Natural killer cell treated with Interleukin-12 subunit alpha and Interleukin-12 subunit beta and Interleukin-15 and Interleukin-18, amount 100 ng/mL, for 72 hours (primary cell): ENCODE measurements at places on chromosomes 5 and 9.

DNA sequence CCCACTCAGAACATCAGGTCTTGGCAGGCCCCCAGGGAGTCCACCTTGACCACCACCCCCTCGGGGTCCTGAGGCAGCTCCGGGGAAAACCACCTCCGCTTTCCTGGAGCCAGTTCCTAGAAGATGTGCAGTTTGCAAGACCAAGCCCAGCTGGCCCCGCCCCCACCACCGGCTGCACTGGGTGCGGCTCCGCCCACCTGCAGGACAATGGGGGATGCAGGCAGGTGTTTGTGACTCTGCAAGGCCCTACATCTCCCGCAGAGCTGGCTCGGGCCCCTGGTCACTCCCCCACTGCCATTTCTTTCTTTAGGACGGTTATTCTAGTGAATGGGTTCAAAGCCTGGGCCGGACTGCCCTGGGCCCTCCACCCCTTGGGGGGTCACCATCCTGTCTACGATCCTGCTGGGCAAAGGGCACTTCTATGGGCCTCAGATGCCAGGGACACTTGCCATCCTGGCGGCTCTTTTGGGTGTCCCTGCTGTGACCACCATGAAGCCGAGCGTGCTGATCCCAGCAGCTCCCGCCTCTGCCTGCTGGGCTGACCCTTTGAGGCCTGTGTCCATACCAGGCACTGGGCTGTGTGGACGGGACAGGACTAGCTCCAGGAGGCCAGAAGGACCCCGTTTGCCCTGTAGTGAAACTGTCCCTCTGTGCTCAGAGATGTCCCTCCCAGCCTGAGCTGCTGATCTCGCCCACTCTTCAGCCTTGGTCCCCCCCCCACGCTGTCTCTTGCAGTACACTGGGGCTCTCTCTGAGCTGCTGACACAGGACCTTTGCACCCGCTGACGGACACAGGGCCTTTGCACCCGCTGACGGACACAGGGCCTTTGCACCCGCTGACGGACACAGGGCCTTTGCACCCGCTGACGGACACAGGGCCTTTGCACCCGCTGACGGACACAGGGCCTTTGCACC is 5.9 kb upstream of the NACC2 start:
- DNase-seq: no peak

DNA sequence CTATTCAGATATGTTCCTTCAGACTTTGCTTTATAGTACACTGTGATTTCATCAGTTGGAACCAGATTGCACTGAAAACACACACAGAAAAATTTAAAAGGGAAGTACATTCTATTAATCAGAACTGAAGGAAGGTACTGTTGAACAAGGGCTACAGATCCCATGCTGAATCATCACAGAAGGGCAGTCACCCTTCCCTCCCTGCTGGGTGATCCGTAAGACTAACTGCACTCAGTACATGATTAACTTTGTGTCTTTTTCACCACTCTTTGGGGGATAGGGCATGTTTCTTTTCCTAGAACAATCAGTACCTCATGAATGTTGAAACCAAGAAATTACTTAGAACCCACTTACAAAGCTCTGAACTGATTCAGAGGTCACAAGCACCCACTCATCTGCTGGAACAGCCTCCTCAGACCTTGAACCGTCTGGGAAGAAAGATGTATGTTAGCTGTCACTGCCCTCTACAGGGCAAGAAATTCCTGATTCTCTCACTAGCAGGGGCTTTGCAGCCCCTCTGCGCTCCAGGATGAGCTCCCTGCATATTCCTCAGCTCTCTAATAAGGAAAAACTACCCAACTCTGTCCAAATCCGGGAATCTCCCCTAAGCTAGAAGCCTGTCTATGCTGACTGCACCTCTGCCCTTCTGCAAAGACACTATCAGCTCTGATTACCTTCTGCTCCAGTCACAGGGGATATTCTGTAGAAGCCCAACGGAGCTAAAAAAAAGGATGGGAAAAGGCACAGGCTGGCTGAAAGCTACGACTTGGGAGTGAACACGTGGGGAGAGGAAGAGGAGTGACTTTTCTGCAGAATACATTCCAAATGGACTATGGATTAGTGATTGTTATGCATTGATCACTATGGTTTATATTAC is 51.0 kb downstream of the IARS1 start:
- DNase-seq: no peak

GRCh38 chr5:122940890-122941289 is 95.5 kb downstream of the SNX24 start:
- no peak for DNase-seq

GRCh38 chr5:20572614-20573013 is 584.6 kb upstream of the CDH18 start:
- no peak for DNase-seq

DNA sequence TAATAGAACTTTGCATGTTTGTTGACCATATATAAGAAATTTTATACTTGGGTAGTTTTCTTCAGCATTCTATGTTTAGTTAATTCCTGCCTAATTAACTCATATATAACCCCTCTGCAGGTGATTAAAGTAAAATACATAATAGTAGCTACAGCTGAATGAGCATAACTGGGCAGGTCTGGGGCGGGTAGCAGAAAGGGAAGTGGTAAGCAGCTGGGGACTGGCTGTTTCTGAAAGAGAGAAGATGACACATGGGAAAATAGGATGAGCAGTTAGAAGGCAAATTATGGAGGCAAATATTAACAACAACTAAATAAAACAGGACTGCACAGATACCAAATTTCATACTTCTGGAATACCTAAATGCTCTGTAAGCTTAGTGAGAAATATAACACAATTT is 128.1 kb downstream of the CPLANE1 start:
- DNase-seq: no peak

DNA sequence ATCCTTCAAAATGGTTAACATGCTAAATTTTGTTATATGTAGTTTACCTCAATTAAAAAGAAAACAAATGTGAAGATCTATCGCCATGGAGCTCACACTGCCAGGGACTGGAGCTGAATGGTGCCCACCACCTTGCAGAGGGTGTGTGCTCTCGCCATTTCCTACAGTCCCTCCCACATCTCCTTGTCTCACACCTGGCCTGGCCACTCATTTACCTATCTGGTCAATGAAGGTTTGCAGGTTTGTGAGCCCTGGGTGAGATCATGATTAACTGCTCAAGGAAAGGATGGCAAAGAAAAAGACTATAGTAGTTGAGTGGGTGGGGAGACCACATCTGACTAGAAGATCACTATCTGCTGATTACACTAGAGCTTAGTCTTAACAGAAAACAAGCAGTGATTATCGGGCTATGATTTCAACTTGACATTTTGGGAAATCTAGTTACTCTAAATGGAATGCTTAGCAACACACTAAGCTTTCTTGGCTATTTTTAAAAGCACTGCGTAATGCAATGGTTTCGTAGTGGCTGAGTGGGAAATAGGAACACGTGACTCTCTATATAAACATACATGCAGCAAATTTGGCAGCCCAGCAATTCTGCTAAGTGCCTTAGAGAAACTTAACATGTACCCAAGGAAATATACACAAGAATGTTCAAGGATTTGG is 27.3 kb downstream of the PUM3 start:
- DNase-seq: no peak

DNA sequence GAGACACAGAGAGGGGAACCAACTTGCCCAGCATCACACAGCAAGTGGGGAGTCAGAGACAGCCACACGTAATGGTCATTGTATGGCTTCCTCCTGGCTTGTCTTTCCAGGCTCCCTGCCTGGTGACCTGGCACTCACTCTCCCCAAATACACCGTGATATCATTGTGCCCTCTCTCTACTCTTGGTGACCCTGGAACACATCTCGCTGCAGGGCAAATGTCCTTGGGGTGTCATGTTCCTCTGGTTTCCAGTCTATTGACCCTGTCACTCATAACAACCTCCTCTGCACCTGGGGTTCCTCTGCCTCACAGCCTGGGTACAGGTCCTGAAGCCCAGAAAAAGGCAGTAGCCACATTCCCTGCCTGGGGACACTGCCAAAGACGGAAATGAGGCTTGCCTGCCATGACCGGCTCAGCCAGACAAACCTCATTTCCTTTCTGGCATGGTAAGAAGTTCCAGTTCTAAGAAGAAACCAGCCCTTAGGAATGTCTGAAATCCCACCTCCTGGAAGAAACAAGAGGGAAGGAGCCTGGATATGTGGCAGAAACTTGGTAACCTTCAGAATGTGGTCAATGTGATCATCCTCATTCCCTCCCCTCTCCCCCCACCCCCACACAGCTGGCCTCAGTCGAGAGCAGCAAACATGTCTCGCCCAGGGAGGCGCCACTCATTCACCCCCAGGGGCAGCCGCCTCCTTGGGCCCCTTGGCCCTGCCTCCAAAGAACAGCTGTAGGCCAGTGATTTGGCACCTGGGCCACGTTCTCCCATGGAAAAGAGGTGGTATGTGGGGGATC is 30.6 kb upstream of the SMU1 start:
- no peak for DNase-seq

GRCh38 chr9:79289856-79290255 is 281.9 kb upstream of the TLE4 start:
- DNase-seq: no peak

DNA sequence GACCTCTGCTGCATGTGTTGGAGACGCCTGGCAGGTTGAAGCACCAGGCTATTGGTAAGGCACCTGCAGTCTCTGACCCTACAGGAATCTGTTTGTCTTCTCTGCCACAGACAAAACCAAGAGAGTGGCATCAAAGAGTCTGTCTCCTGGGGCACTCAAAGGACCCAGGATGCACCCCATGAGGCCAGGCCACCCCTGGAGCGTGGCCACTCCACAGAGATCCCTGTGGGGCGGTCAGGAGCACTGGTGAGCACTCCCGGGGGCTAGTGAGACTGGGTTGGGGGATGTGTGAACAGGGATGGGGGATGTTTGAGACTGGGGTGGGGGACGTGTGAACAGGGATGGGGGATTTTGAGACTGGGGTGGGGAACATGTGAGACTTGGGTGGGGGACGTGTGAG is 240.3 kb downstream of the CACNA1B start:
- no peak for DNase-seq

DNA sequence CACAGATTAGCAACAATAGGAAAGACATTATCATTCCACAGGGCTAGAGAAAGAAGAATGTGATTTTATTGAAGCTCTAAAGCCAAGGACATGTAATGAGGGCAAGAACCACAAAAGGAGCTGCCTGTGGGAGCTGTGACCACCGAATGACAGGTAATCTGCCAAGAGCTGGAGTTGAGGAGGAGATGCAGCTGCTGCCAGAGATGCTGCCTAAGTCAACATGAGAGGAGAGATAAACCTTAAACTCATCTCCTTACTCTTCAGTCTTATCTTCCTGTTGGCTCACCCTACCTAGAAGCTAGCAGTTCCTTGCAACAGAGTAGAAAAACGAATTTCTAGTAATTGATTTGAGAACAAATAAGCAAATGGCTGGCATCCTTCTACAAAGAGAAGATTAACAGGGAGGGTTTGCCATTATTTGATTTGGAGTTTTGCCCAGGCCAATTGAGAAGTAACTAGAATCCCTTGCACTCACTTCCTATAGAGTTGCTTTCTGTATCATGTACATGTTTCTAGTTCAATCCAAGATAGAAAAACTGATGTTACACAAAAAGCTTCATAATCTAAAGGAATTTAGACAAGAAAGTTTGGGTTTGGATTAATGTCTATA is 539.2 kb downstream of the TLE1 start:
- no peak for DNase-seq

DNA sequence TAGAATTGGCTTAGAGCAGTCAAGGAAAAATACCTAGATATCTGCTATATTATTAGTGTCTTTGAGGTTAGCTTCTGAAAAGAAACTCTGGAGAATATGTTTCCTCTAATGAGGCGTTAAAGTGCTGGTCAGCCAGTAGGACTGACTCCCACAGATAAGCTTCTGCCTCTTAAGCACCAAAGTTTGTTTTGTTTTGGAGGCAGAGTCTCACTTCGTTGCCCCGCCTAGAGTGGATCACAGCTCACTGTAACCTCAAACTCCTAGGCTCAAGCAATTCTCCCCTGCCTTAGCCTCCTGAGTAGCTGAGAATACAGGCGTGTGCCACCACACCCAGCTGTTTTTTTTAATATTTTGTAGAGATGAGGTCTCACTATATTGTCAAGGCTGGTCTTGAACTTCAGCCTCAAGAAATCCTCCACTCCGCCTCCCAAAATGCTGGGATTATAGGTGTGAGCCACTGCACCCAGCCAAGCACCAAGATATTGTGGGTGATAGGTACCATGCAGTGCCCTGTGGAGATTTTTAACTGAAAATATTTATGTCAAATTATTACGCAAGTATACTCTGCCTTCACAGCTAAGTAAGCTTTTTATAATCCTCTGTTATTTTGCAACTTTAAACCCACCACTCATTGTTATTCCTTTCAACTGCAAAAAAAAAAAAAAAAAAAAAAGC is 24.7 kb upstream of the TMEM171 start:
- DNase-seq: no peak

GRCh38 chr5:138305797-138306196 is 25.8 kb downstream of the CDC25C start:
- DNase-seq: no peak

- no peak for DNase-seq
Observed at GRCh38 chr9:642014-642413, 199.5 kb upstream of the DMRT1 start.

DNA sequence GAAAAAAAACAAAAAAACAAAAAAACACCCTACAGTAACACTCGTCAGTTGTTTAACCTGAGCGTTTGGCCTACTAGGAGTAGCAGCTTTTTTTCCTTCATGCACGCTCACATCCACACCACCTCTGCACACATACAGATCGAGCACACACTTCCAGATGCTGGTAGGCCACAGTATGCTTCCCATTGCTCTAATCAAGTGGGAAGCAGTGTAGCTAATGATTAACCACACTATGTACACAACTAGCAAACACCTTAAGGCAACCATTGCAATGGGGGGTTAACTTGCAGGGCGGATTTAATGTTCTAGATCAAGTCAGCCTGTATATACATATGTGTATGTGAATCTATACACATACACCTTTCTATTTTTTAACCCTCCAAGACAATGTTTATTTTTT is 65.5 kb upstream of the GLRX start:
- DNase-seq: no peak

DNA sequence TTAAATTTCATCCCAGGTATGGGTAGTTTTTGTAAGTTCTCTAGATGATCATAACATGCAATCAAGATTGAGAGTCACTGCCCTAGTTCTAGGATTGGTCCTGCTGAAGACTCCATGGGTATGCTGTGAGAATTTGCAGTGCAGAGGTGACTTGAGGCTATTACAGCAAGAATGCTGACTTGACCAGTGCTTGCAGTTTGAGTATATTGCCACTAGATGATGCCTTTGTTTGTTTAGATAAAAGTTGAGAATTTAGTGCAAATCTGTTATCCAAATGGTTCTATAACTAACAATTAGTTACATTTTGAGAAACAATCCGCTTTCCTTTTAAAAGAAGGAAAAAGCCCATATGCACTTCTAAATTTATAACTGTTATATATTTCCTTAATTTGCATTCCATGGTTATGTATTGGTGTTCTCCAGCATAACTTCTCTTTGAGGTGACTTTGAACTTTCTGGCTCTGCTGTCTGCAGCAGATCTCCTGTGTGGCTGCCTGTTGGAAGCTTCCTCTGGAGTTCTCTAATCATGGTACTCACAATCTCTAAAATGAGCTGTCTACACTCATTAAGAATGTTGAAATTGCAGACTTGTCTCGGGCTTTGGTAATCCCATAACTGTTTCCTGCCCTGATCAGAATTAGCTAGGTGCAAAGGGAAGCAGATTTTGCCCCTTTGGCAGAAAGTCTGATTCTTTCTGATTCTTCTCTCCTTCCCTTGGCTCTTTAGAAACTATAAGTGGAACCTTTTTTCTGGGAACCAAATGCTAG is 24.9 kb downstream of the MELK start:
- no peak for DNase-seq
